ENCODE measurements at places on chromosomes 13 and 19.

- DNase-seq: no peak
Measured at GRCh38 chr19:30662211-30662861, 290.2 kb downstream of the ZNF536 start.

DNA sequence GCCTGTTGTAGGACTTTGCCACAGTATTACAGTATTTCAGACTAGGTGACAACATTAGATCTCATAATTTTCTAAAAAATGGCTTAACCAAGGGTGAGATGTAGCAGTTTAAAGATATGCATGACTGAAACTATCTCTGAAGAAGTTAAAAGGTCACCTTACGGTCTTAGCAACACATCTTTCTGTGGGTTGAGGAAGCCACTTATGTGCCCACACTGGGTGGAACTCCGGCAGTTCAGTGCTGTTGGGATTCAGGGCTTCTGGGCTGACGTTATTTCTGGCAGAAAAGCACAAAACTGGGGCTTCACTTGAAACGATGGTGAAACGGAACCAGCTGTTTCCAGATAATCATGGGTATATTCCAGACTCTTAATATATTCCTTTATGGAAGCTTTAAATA lies 697.3 kb downstream of the PCDH9 start:
- DNase-seq: no peak

- peak; percentile 22 for DNase-seq
Measured at GRCh38 chr19:7395360-7396066, 46.8 kb downstream of the ARHGEF18 start.

DNA sequence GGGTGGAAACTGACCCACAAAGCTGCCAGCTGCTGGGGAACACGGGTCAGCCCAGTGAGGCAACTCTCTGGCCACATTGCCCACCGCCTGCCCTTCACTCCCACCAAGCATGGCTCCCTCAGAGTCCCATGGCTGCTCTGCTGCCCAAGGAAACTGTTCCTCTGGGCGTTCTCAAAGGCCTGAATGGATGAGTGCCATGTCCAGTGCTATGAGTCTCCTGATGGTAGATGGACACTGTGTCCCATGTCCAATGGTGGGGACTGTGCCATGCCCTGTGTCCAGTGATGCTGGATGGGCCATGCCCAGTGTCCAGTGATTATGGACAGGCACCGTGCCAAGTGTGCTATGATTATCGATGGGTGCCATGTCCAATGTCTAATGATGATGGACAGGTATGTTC lies 88.8 kb downstream of the ANKRD10 start:
- DNase-seq: no peak

- DNase-seq: no peak
Measured at GRCh38 chr19:5881543-5882299, 11.4 kb upstream of the FUT5 start.

GRCh38 chr13:113604186-113604585 lies 19.6 kb downstream of the TFDP1 start:
- DNase-seq: no peak

- DNase-seq: peak; percentile 58
Measured at GRCh38 chr13:94431574-94431973, 47.9 kb downstream of the DCT start.

- DNase-seq: no peak
Measured at GRCh38 chr19:7434391-7434790, 54.4 kb downstream of the PEX11G start.

DNA sequence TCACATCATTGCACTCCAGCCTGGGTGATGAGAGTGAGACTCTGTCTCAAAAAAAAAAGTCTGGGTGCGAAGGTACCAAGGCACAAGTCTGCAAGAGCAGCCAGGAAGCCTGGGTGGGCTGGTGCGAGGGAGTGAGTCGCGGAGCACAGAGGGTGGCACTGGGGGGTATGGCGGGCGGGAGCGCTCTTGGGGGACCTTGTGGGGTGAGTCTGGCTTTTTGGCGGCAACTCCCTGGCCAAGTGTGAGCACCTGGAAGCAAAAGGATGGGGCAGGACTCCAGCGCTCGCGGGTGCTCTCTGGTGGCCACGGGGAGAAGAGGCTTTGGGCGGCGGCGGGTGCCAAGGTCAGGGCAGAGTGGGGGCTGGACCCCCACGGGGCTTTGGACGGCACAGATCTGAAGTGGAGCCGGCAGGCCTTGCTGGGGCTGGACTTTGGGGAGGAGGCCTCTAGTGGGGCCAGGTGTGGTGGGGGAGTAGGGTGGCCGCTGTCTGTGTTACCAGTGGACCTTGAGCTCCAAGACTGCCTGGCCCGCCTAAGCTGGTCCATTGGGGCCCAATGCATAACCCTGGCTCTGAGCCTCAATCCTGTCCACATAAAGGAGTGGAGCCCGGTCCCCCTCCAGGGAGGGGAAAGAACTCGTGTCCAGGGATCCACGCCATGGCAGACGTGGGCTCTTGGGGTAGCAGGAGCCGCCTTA lies 1.6 kb downstream of the P2RY11 start:
- DNase-seq: peak; percentile 44

- no peak for DNase-seq
Measured at GRCh38 chr13:23695711-23696464, 125.7 kb downstream of the TNFRSF19 start.

DNA sequence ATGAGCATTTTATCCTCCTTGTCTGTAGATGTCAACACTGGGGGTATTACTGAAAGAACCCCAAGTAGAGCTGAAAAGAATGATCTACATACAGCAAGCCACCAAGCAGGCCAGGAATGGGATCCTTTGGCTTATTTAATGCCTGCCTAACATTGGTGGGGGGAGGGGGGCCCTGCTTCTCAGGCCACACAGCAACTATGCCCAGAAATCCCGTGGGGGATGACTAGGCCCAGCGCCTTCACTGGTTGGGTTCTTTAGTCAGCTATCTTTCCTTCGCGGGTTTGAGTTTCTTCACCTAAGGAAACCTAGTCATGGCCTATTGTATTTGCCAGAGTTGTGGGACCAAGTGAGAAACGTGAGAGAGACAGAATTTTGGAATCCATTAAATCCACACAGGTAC lies 80.5 kb downstream of the CCNA1 start:
- no peak for DNase-seq

GRCh38 chr13:89733829-89734228 lies 1613.7 kb upstream of the MIR17HG start:
- DNase-seq: no peak

DNA sequence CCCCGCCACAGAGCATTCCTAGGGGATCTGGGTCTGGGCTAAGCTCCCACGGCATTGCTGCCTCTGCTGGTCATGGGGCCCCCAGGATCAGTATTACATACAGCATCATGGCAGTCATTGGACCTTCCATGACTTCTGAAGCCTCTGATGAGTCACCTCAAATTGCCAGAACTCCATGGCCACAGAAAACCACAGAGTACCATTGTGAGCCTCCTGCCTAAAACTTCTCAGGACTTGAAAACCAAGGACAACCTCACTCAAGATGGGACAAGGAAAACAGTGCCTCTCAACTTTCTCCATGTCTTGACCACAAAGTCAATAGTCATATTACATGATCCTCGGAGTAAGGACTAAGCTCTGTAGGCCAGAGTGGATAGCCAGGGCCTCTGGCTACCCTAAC lies 306.0 kb downstream of the GPC5 start:
- no peak for DNase-seq

GRCh38 chr13:86445206-86445605 lies 646.0 kb upstream of the SLITRK6 start:
- no peak for DNase-seq

- no peak for DNase-seq
Measured at GRCh38 chr13:62682788-62683187, 1267.1 kb upstream of the PCDH20 start.

DNA sequence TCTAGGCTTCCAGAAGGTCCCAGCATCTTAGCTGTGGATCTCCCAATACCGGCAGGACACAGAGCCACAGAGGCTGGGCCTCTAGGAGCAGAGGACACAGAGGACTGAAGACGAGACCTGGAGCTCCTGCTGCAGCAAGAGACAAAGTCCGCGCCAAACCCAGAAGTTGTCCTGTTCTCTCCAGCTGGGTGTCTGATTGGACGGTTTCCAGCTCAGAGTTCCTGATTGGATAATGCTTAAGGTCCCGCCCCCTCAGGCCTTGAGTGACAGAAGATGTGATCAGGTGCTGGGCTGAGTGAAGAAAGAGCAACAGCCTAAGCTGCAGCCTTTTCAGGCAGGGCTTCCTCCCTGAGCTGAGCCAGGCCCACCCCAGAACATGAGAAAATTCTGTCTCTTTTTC lies 59.9 kb upstream of the ZNF85 start:
- DNase-seq: no peak

- peak; percentile 42 for DNase-seq
Measured at GRCh38 chr19:17125062-17125727, 49.6 kb downstream of the MYO9B start.

- DNase-seq: no peak
Measured at GRCh38 chr13:75024602-75025001, 457.4 kb downstream of the TBC1D4 start.

DNA sequence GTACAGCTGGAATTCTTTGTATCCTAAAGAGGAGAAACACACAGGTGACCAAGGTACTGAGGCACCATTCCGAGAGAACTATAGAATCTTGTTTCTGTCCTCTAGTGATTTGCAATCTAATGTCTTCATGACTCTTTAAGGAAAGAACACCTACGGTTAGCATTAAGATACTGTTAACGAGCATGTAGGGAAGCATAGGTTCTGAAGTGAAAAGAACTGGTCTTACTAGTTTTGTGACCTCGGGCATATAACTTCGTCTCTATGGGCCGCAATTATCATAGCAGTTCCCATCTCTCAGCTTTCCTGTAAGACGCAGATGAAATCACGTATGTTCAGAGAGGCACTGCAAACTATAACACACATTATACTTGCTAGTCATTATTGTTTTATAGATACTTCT lies 193.0 kb upstream of the NBEA start:
- no peak for DNase-seq

- DNase-seq: no peak
Measured at GRCh38 chr13:38180670-38181069, 169.0 kb upstream of the UFM1 start.

- DNase-seq: peak; percentile 47
Measured at GRCh38 chr19:2494084-2494446, 18.1 kb downstream of the GADD45B start.

DNA sequence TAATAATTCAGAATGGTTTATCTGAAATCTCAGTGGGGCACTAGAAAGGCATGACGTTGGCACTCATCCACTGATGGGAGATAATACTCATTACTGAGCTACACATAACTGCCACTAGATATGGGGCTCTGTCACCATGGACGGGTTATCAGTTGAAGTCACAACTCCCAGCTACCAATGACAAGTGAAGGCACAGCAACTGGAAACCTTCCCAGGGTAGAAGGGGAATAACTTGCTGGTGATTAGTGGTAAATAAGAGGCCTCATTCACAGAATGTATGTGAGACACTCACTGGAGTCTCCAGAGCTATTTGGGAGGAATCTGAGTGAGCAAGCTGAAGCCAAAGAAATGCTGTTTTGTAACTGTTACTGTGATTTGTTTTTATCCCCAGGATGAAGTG lies 249.6 kb downstream of the ENOX1 start:
- DNase-seq: peak; percentile 84

DNA sequence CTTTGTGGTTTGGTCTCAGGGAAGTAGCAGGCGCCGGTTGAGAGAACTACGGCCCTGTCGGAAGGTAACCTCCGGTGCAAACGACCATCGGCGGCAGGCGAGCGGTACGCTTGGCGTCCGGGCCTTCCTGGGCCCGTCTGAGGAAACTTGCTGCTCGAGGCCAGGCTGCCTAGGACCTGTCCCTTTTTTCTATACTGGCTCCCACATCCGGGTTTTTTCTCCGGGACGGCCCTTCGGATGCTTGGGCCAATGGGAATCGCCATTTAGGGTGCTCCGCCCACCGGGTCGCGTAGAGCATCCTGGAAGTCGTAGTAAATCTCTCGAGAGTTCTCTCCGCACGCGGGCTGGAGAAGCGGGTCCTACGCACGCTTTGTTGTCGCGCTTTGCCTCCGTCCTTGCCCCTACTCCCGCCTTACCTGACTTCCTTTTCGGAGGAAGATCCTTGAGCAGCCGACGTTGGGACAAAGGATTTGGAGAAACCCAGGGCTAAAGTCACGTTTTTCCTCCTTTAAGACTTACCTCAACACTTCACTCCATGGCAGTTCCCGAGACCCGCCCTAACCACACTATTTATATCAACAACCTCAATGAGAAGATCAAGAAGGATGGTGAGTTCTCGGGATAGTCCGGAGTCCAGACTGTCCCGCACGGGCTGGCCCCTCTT lies at the start of gene SNRPA:
Gene SNRPA, plus strand, starts transcription at position 330 of the 664 bp plus-strand sequence. Its CDS starts 206 bp downstream, at position 536.
- peak; percentile 98 for DNase-seq

DNA sequence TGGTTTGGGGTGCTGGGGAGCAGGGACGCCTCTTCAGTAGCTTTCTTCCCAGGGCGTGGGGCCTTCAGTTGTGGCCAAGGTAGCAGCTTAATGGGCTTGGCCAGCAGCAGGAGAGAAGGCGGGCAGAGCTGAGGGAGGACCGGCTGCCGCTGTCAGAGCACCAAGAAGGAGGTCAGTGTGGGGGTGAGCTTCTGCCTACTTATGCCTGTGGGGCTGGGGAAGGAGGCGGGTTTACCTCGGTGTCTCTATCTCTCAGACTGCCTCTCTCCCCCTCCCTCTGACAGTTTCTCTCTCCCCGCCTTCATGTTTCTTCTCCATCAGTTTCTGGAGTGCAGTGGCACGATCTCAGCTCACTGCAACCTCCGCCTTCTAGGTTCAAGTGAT lies at the start of gene CAPN12:
Gene CAPN12, minus strand, starts transcription at position 177 of the 384 bp plus-strand sequence. CDS start 309 bp downstream, outside the sequence.
- DNase-seq: no peak

DNA sequence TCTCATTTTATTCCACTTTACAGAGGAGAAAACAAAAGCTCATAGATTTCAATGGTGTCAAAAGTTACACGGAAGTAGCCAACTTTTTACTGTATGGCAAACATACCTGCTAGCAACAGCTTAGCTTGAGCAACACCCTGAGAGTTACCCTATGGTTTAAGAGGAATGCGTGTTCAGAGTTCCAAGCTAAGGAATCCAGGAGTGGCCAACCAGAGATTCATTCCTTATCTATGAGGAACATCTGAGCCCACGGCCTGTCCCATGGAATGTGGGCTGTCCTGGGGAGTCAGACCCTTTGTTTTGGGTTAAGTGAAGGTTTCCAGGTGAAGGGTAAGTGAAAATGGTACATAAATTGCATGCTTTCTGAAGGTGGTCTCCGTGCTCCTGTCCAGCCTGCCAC lies 67.5 kb downstream of the STARD13 start:
- peak; percentile 48 for DNase-seq

DNA sequence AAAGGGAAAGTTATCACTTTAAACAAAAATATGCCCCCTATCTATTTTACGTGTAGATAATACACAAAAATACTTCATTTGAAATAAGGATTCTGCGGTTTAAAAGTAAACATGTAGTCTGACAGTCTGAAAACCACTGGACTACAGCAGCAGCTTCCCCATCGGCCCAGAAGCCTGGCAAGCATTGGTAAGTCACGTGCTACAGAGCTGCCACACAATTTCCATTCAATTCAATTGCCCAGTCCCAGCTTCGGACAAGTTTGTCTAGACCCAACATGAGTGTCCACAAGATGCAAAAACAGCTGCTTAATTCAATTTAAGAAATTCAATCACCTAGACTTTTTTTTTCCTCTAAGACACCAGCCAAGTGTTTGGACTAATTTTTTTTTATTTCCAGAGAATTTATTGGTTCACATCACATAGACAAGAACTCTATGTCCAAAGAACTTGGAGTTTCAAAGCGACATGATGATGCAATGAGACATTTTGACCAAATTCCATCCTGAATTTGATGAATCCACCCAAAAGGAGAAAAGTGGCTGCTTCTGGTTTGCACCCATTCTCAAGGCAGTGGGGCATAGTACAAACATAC lies 458.9 kb downstream of the COG6 start:
- DNase-seq: no peak

GRCh38 chr19:18379803-18380747 lies 5.9 kb upstream of the GDF15 start:
- peak; percentile 85 for DNase-seq

- DNase-seq: peak; percentile 98
Measured at GRCh38 chr19:4744451-4745174, 21.0 kb upstream of the DPP9 start.

Data from fibroblast of pulmonary artery (primary cell).